Upper lobe of left lung (tissue), 6 donors: ENCODE measurements at places on chromosomes 1 and 21. TPM values are rescaled to one million over a fixed set of nuclear protein-coding genes. Genes with fewer than 3 reads are reported as not detected.

GRCh38 chr1:66575739-66576138 is 41.8 kb downstream of the SGIP1 start:
- peaks cover 3% of the 10 kb centered on the region for H3K4me1 ChIP-seq
- no peaks in the 10 kb centered on the region for H3K27me3 ChIP-seq
- no peak overlapping the region for H3K27ac ChIP-seq
- no peak for DNase-seq
- H3K36me3 ChIP-seq = no peaks in the 10 kb centered on the region

DNA sequence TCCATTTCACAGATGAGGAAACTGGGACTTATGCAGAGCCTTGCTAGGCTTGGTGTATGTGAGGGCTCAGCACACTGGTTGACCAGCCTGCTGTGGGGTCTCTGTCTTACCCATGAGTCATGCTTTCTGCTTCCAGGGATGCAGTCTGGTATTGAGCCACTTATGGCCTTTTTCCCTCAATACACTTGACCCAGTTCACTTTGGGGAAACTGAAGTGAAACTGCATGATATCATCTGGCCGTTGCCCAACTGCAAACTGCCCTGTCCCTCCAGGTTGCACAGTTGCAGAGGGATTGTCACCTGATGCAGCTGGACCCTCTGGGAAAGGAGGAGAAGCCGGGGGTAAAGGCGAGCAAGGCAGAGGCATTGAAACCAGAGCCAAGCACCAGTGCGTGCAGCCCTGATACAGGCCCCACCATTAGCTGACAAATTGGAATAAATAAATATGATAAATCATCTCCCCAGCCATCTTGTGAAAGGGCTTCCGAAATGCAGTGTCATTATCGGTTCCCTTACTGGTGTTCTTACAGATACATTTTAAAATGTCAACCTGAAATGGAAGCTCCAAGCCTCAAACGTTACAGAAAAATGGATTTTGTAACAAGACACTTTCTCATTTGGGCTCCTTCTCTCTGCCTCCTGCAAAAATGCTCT is 39.3 kb upstream of the DUSP10 start:
- peak; percentile 63 for DNase-seq
- no peak overlapping the region for H3K27ac ChIP-seq
- no peaks in the 10 kb centered on the region for H3K27me3 ChIP-seq
- no peaks in the 10 kb centered on the region for H3K36me3 ChIP-seq
- H3K4me1 ChIP-seq = peaks cover 5% of the 10 kb centered on the region

GRCh38 chr21:32065654-32066053 is 192.8 kb downstream of the HUNK start:
- H3K4me1 ChIP-seq = no peaks in the 10 kb centered on the region
- H3K4me3 ChIP-seq = no peak overlapping the region
- no peaks in the 10 kb centered on the region for H3K36me3 ChIP-seq
- DNase-seq = no peak
- H3K27me3 ChIP-seq = no peaks in the 10 kb centered on the region

DNA sequence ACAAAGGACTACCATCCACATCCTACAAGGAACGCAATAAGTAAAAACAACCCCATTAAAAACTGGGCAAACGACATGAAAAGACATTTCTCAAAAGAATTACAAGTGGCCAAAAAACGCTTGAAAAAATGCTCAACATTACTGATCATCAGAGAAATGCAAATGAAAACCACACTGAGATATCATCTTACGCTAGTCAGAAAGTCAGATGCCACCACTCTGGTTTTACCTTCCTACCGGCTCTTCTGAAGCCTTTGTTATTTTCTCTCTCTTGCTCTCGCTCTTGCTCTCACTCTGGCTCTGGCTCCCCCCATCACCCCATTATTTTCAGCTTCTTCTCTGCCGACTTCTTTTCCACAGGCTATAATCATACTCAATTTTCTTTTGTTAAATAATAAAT is 38.8 kb downstream of the VPS45 start:
- no peak overlapping the region for H3K27ac ChIP-seq
- H3K4me3 ChIP-seq = no peak overlapping the region
- no peaks in the 10 kb centered on the region for H3K36me3 ChIP-seq
- H3K4me1 ChIP-seq = no peaks in the 10 kb centered on the region
- no peak for DNase-seq

DNA sequence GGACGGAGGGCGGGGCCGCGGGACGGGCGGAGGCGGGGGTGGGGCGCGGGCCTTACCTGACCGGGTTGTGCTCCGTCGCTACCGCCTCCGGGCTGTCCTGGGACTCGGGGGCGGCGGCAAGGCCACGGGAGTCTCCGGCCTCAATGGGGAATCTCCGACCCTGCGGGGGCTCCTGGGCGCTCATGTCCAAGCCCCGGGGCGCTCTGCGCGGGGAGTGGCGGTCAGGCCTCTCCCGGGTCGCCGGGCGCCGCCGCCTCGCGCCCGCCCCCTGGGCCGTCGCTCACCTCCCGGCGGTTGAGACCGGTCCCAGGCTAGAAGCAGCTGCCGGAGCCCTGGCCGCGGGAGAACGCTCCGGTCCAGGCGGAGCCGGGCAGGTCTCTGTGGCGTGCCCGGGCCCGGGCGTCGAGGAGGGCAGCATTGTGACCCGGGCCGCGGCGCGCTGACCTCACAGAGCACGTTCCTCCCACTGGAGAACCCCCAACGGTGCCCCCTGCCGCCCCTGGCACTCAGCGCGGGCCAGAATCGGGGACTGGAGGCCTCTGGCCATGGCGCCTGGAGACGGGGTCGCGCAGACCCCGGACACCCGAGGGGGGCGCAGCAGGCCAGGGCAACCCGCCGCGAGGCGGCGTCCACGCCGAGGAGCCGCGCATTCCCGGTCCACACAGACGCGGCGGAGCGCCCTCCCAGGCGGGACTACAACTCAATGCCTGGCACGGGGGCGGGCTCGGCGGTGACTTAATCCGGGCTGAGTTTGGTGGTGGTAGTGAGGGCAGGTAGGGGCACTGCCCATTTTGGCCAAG is 411 bp downstream of the FAM229A start:
- peak; percentile 91 for DNase-seq
- H3K4me1 ChIP-seq = peaks cover 13% of the 10 kb centered on the region
- peak overlapping the region; percentile 16 for H3K4me3 ChIP-seq
- H3K27ac ChIP-seq = peak overlapping the region; percentile 60

DNA sequence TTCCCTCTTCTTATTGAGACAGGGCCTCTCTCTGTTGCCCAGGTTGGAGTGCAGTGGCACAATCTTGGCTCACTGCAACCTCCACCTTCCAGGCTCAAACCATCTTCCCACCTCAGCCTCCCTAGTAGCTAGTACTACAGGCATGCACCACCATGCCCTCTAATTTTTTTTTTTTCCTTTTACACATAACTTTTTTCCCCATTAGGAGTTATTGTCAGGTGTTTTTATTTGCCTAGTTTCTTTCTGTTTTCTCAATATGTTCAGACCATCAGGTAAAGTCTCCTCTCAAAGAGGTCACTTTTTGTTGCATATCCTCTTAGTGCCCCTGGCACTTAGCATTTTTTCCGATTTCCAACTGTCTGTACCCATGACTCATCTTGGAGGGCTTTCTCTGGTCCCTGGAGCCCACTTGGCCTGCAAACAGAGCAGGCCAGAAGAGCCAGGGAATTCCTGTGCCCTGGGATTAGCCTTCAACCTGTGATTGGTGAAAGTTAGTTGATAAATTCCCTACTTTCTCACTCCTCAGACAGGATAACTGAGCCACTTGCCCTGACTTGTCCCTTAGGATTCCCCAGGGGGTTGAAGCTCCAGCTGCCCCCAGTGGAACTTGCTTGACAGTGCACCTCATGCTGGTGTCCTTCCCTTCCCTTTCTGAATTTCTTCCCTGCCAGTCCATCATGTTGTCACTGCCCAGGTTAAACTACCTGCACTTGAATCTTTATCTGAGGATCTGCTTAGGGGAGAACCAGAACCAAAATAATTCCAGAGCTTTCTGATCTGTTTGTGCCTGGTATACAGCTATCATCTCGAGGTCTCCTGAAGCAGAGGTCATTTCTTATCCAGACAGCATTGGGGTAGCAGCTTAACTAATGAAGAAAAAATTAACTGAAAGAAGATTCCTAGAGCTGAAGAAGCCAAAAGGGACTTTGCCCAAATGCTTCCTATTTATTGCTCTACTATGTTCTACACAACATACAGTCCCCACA is 2.4 kb downstream of the NTPCR start:
- H3K27me3 ChIP-seq = no peaks in the 10 kb centered on the region
- H3K4me3 ChIP-seq = no peak overlapping the region
- DNase-seq = no peak
- H3K27ac ChIP-seq = no peak overlapping the region
- peaks cover 29% of the 10 kb centered on the region for H3K4me1 ChIP-seq
- H3K36me3 ChIP-seq = peaks cover under 1% of the 10 kb centered on the region

DNA sequence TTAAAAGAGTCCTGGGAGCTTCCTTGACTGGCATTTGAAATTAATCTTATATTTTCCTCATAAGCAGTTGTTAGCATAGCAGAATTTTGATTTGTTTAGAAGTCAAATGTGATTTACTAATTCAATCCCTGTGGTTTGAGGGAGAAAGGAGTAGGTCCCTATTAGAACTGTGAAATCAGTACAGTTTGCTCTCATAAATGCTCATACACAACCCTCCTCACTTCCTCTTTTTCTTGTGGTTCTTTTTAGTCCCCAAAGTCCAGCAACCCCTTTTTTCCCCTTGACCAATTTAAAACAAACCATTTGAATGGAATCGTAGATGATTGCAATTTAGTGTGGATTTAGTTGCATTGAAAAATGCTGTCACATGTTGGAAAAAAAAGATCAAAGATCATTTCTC is 9.2 kb upstream of the IFI44 start:
- H3K36me3 ChIP-seq = no peaks in the 10 kb centered on the region
- no peak overlapping the region for H3K27ac ChIP-seq
- H3K4me1 ChIP-seq = no peaks in the 10 kb centered on the region
- no peak overlapping the region for H3K4me3 ChIP-seq

DNA sequence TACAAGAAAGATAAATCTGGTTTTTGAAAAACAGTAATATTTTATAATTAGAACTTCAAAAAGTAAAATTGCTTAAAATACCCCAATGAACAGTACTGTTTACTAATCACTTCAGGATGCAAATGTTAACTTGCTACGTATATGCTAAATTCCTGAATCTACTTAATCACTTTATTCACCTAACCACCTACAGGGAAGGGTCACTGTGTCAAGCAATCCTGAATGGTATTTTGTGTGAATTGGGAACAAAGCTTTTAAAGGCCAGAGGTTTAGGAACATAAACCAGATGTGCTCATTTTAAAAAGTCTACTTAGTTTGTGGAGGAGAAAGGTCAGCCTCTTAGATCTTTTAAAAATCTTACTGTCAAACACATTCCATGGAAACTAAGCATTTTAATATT is 1143.0 kb upstream of the ADGRL2 start:
- H3K27me3 ChIP-seq = no peaks in the 10 kb centered on the region
- H3K4me1 ChIP-seq = no peaks in the 10 kb centered on the region
- DNase-seq = no peak
- H3K4me3 ChIP-seq = no peak overlapping the region

DNA sequence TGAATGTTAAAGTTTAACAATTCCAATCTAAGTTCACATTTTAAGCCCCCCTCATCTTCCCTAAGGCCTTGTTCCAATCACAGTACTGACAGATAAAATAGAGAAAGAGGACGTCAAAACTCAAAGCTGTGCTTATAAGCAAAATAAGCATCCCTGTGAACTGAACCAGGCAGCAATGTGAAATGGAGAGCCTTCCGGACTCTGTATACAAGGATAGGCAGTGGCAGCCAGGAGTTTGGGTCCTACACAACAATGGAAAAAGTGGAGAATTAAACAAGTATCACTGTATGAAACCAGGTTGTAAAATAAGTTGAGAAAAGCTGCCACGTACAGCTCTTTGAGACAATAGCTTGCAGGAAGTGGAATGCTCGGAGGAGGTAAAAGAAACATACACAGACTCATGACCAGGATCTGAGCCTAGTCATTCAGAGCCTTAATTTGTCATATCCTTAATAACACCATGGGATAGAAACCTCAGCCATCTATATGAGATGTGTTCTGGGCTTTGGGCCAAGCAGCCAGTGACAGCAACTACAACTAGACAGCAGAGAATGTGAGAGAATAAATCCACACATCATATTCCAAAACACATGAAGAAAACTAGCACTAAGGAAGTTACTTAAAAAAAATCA is 55.2 kb upstream of the PALMD start:
- H3K4me1 ChIP-seq = no peaks in the 10 kb centered on the region
- no peak for DNase-seq
- no peaks in the 10 kb centered on the region for H3K27me3 ChIP-seq
- no peak overlapping the region for H3K4me3 ChIP-seq
- H3K36me3 ChIP-seq = no peaks in the 10 kb centered on the region

- H3K36me3 ChIP-seq = no peaks in the 10 kb centered on the region
- H3K27me3 ChIP-seq = peaks cover 2% of the 10 kb centered on the region
- no peak for DNase-seq
- peak overlapping the region; percentile 75 for H3K27ac ChIP-seq
Observed at GRCh38 chr1:119713039-119713748, 1.5 kb downstream of the PHGDH start.

DNA sequence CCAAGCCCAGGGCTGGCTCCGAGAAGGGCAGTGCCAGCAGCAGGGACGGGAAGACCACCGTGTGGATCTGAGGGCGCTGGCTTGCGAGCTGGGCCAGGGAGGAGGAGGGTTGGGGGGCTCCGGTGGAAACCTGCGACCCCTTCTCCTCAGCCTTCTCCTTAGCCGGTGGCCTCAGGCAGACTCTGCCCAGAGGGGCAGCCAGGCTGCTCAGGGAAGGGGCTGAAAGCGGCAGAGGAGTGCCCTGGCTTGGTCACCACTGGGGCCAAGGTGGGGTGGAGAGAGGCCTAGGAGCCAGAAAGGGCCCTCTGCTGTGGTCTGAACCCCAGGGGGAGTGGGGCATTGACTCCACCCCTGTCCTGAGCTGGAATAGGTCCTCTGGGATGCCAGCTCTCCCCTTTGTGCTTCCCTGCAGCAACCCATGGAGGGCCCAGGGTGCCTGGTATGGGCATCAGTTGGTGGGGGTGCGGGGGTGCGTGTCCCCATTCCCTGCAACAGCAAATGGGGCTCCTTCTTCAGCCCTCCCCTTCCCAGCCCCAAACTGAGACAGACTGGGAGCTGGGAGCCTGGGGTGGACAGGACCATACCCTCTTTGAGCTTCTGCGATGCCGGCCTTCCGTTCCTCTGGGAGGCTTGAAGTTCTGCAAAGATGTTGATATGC is 6.5 kb upstream of the IBA57 start:
- no peak overlapping the region for H3K27ac ChIP-seq
- no peaks in the 10 kb centered on the region for H3K36me3 ChIP-seq
- no peaks in the 10 kb centered on the region for H3K27me3 ChIP-seq
- peaks cover 44% of the 10 kb centered on the region for H3K4me1 ChIP-seq

DNA sequence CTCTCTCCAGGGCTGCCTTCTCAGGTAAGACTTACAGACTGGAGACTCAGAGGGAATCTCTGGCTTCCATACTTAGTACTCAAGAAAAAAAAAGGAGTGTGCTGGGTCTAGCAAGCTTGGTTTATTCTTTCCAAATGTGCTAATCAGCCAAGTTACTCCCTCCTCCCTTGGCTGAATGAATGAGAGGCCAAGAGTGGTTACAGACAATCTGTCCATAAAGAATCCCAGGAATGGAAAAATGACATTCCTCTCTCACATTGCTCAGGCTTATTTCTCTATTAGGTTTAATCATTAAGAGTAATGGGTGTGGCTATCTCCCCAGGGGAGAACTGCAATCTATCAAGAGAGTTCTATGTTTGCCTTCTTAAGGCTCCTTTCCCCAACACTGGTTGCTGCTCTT is 547.3 kb upstream of the PLXNA2 start:
- no peaks in the 10 kb centered on the region for H3K27me3 ChIP-seq
- H3K4me1 ChIP-seq = no peaks in the 10 kb centered on the region
- no peak for DNase-seq
- no peaks in the 10 kb centered on the region for H3K36me3 ChIP-seq

PCP4 gene
- 0.67 TPM for total RNA-seq

MRAP gene
- total RNA-seq = 0.46 TPM

HENMT1 gene
- total RNA-seq = 10.5 TPM

VWA5B1 gene
- total RNA-seq = not detected

SPRR4 gene
- not detected for total RNA-seq

LHX8 gene
- not detected for total RNA-seq

CD52 gene
- 210 TPM for total RNA-seq

OLFML2B gene
- 12.8 TPM for total RNA-seq

TSPAN2 gene
- 5.2 TPM for total RNA-seq

TNFSF4 gene
- total RNA-seq = 1.1 TPM

SLC39A1 gene
- 41.9 TPM for total RNA-seq
